ENCODE measurements at places on chromosomes 13 and 19.

DNA sequence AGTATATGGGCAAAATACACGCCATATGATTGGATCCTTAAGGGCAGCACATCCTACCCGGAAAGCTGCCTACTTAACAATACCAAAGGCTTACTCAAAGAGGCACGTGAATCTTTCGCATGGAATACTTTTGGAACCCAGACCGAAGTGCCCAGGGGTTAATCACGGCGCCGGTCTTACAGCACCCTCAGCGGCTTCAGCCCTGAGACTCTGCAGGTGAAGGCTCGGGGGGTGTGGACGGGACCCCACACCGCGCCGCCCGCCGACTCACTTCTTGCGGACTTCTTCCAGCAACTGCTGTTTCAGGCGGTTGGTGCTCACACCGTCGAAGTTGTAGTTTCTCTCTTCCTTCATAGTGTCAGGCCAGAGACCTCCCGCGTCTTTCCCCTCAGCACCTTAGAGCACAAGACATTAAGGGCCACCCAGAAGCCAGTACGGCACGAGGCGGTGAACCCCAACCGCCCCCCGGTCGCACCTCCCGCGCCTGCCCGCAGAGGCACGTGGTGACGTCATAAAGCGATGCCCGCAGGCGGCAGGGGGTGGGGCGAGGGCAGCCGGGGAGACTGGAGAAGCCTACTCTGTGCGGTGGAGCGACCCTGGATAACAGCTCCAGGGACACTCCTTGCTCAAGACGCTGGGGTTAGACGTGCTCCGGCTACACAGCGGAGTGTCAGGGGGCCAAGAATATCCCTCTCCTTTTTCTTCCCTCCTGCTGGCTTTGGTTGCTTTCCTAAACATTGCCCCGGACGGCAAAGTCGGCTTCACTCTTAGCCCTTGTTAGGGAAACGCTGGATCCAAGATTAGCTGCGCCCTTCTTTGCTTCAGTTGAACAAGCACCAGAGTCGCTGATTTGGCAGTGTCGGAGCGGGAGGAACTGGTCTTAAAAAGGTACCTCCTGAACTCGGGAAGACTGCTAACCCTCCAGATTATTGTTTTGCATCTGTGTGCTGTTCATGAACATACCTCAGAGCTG lies at the start of gene CCDC169:
CCDC169 (minus strand) TSS at position 449 of the 973 bp plus-strand sequence; CDS start at position 354, 95 bp downstream.
- peak; percentile 43 for DNase-seq

- DNase-seq, result no peak
These were observed 2.7 kb upstream of the ACTN4 start for GRCh38 chr19:38644719-38645118.

DNA sequence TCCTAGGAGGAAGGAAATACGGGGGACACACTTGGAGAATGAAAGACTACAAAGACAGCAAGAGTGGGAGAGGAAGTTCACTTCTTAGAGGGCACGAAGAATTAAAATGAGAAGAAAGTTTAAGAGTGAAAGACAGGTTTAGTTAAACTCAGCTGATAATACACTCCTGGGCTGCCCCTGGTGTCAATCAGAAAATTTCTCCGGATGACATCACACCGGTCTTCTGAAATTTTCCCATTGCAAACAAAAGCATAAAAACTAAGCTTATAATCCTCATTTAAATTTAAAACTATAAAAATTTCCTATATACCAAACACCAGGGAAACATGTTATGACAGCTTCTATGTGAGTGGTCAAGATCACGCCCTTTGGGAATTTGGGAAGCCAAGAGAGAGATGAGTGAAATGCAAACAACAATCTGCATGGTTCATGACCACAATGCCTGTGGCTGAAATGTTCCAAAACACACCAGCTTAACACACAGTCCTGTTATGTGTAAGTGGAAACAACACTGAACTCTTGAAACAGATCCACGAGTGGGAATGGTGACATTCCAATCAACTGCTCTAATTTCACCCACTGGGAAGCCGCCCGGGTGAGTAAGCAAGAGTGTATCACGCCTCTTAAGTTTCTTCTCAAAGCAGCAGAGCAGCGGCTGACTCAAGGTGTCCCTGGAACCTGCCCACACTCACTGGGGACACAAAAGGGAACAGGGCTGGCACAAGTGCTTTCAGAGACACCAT lies 49.0 kb downstream of the BRD4 start:
- DNase-seq, result no peak

GRCh38 chr19:47680858-47681332 lies 32.3 kb upstream of the EHD2 start:
- no peak for DNase-seq
